CD4-positive, alpha-beta T cell treated with Interleukin-10 for 1 hour (primary cell): ENCODE measurements at places on chromosomes 13 and 19.

DNA sequence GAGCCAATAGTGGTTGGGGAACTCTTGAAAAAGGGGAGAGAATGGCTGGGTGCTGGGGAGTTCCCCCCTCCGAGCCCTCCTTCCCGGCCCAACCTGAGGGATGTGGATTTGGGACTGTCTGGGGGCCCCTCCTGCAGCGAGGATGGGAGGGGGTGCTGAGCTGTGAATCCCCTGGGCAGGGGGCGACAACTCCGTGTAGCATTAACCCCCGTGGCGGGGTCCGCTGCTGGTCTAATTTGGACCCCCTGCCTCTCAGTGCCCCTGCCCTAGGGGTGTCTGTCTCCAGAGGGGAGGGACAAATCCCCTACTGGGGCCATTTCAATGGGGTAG is 9.7 kb downstream of the MIDN start:
- no peak for DNase-seq

DNA sequence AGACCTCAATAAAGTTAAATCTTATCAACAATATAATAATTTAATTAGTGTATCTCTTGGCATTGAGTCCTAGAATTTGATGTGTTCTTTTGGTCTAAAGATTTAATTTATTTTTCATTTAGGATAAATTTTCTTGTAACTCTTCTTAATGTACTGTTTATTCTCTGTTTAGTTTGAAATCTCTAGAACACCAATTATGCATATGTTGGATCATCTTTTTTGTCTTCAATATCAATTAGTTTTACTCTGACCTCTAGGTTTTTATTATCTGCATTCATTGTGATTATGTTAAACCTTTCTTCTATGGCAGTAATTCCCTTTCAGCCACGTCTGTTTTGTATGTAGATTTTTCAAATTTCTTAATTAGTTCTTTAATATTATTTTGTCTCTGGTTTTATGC is 93.8 kb upstream of the ARHGEF7 start:
- no peak for DNase-seq

DNA sequence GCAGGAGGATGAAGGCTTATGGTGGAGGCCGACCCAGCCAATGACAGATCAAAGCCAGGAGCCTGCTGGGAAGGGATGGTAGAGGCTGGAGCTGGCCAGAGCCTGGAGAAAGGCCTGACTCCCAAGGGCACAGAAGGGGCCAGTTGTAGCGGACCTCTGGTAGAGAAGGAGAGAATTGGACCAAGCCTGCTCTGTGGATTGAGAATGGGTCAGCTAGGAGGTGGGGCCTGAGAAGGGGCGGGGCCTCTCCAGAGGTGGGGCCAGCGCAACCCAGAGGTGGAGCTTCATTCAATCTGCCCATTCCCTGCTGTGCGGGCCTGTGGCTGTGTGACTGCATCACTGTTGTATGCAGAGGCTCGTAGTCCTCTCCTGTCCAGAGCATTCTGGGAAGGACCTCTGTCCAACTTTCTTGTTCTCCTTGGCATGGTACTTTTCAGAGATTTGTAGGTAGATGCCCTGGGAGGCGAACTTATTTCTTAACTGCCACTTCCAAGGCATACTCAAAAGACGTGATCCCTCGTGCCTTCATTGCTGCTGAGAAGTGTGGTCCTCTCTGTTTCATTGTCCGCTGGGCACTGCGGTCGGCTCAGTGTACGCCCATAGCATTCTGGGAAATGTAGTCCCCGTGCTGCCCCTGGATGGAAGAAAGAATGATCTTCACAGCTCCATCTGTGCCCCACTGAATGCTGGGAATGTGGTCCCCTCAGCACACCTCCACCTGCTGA is 6.7 kb downstream of the GRIN2D start:
- peak; percentile 54 for DNase-seq

GRCh38 chr19:35822579-35822978 is 9.9 kb upstream of the PRODH2 start:
- no peak for DNase-seq

- no peak for DNase-seq
These were observed 51.3 kb downstream of the PTPRS start for GRCh38 chr19:5289060-5289990.

GRCh38 chr13:51927129-51927528 is 65.4 kb downstream of the CCDC70 start:
- no peak for DNase-seq

GRCh38 chr13:111908361-111908760 is 158.6 kb upstream of the SOX1 start:
- no peak for DNase-seq

- DNase-seq, result no peak
These were observed 4.9 kb upstream of the ZC3H13 start for GRCh38 chr13:46057256-46058015.

GRCh38 chr13:100148422-100148821 is 59.5 kb downstream of the PCCA start:
- no peak for DNase-seq

DNA sequence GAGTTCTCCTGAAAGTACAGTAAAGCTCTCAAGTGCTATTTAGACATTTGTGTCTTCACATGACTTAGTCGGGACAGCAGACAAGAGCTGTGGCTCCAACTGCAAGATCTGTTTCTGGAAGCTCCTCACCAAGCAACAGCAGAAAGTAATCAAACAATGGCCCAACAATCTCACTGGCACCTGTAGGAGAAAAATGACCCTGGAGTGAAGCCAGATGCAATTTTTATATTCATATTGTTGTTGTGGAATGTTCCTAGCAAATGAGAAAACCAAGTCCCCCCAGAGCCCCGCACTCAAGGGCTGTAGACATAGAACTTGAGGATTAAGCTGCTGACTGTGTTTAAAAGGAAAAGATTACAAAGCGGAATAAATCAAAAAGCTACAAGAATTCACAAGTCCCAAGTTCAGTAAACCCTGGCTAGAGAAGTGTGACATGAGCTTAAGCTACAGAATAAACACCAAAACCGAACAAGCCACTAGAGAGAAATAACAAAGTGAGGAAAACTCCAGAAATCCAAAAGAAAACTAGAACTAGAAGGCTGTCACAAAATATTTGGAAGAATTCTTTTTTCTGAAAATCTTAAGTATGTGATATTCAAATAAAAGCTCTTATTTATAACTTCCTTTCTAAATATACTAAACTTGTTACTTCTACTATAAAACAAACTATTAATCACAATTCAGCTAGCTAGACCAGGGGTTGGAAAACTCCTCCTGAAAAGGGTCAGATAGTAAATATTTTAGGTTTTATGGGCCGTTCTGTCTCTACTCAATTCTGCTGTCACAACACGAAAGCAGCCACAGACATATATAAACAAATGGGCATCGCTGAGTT is 454.5 kb downstream of the SUCLA2 start:
- DNase-seq, result no peak

- no peak for DNase-seq
These were observed 55.1 kb downstream of the LMO7 start for GRCh38 chr13:75691183-75691582.

DNA sequence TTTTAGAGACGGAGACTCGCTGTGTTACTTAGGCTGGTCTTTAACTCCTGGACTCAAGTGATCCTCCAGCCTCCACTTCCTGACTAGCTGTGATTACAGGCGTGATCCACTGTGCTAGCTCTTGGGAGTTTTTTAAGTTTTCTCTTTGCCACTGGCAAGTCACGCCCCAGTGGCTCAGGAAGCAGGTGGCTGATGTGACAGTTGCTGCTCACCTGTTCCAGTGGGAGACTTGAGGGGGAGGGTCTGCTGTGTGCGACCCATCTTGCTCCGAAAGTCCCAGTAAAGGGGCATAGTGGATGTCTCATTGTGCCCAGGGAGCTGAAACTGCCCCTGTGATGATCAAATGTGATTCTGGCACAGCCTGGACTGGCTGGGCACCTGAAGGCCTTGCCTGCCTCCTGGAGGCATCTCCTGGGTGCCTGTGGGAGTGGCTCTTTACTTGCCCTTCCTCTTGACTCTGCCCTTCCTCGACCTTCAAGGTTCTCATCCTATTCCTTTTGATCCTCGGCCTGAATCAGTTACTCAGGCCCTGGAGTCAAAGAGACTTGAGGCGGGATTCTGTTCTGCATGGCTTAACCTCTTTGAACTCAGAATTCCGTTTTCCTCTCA is 7.8 kb downstream of the SMARCA4 start:
- no peak for DNase-seq

GRCh38 chr13:51333421-51333820 is 6.1 kb upstream of the SERPINE3 start:
- DNase-seq, result no peak

DNA sequence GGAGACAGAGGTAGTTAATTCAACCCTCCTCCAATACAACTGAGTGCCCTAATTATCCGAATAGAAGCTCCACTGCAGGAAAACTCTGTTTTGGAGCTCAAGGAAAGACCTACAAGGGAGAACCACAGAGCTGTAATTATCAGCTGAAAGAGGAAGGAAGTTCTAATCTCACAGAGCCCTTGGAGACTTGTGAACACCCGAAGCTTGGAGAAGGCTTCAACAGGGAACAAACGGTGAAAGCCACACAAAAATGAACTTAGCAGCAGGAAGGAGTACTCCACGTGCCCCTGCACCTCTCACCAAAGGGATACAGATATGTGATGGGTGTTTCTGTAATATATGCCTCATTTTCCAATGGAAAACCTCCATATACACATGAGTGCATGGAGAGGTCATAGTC is 61.1 kb downstream of the IRS2 start:
- no peak for DNase-seq

- DNase-seq, result no peak
These were observed 4.8 kb downstream of the HAUS8 start for GRCh38 chr19:17070421-17070820.

DNA sequence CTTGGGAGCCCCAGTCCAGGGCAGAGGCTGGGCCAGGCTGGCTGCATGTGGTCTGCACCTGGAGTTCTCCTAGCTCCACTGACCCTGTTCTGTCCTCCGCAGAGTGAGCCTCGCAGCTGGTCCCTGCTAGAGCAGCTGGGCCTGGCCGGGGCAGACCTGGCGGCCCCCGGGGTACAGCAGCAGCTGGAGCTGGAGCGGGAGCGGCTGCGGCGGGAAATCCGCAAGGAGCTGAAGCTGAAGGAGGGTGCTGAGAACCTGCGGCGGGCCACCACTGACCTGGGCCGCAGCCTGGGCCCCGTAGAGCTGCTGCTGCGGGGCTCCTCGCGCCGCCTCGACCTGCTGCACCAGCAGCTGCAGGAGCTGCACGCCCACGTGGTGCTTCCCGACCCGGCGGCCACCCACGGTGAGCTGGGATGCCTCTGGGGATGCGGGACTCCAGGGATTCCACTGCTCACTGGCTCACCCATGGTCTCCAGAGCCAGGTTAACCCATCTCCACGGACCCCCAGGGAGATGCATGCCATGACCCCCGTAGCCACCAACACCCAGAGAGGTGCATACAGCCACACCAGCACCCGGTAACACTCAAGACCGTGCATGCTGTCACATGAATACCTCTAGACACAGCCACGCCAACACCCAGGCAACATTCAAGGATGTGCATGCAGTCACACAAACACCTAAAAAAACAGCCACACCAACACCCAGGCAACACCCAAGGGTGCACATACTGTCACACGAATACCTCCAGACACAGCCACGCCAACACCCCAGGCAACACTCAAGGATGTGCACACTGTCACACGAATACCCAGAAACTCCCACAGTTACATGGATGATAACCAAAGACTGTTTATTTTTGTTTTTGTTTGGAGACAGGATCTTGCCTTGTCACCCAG is 8.2 kb downstream of the PKN1 start:
- no peak for DNase-seq

- no peak for DNase-seq
These were observed 10.0 kb upstream of the IGFL3 start for GRCh38 chr19:46134527-46134926.

GRCh38 chr13:52767949-52768516 is 28.4 kb upstream of the CNMD start:
- DNase-seq, result no peak

- no peak for DNase-seq
These were observed 1680.9 kb downstream of the OLFM4 start for GRCh38 chr13:54709546-54709945.

DNA sequence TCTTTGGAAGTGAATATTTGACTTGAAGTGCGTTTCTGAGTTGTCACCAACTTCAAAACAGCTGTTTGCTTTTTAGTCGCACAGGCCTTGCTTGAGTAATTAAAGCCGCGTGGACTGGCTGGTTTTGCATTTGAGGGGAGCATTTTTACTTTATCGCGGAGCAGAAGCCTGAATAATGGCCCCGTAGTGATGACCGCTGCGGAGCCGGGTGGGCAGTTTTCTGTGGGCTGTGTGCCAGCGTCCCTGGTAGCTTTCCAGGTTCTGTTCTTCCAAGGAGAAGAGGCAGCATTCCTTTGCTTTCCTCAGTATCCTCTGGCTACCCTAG is 1.1 kb downstream of the NAA16 start:
- DNase-seq, result peak; percentile 11

- DNase-seq, result no peak
These were observed 41.4 kb upstream of the SERP2 start for GRCh38 chr13:44331912-44332851.

GRCh38 chr13:45928176-45928575 is 76.6 kb upstream of the SIAH3 start:
- no peak for DNase-seq

- DNase-seq, result no peak
These were observed 6.8 kb downstream of the GPR42 start for GRCh38 chr19:35377656-35378055.

DNA sequence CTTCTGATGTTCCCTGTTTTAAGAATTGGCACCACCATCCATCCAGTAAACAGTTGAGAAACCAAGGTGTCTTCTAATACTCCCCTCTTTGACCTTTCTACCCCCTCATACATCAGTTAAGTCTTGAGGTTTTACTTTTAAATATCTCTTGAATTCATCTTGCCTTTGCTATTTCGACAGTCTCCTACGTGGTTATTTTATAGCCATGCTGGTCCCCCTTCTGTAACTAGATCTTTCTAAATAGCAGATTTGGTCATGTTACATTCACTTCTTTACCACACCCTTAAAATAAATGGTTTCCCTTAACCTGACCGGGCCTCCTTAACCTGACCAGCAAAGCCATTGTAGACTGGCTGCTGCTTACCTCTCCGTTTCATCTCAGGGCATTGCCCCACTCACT is 5.4 kb downstream of the GPR180 start:
- DNase-seq, result no peak

DNA sequence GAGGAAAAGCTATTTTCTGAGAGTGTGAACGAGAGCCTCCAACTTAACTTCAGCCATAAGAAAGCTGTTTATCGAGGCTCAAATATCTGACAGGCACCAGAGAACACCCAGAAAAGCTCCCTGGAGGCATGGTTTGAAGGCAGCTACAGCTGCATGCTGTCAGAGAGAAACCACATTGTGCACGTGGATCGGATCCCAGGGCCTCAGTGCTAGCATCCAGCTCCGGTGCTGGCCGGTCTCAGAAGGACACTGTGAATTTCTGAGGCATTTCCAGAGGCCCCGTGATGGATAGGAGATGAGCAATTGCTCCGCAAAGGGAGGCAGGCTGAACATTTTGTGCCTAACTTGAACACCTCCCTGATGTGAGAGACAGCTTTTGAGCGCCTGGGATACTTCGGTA is 315.7 kb downstream of the FGF9 start:
- DNase-seq, result no peak

DNA sequence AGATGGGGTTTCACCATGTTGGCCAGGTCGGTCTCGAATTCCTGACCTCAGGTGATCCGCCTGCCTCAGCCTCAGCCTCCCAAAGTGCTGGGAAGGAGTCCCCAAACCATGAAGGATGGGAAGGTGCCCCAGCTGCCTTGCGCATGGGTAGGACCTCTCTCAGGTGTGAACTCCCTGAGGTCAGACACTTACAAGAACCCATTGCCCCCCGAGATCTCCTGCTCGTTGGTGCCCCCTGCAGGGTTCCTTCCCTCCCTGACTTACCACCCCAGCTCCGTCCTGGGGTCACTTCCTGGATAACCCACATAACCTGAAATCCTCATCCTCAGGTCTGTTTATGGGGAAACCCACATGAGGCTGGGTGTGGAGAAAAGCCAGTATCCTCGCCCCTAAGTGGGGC is 41.7 kb downstream of the UNC13A start:
- no peak for DNase-seq
